Lung microvascular endothelial cell (primary cell): ENCODE measurements at places on chromosomes 11 and 22.

DNA sequence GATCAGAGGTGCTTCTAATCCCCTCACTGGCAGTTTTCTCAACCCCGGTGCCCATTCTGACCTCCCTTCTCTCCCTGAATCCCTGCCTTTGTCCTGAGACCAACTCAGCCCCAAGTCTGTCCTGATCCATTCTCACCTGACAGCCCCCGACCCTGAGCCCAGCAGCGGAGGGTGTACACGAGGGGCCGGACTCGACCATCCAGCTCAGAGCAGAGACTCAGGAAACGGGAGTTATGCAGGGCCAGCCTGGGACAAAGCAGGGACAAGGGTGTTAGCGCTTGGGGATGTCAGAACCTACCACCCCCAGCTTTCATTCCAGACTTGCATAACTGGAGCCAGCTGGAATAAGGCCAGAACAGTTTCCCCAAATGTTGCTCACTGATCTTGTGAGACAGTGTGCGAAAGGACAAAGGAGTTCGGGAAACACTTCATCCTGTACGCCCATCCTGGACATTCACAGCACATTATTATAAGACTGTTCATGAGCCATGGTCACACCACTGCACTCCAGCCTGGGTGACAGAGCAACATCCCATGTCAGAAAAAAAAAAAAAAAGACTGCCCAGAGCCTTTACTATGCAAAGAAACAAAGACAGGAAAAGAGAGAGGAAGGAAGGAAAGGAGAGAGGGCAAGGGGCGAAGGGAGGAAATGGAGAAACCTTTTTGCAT, 3.5 kb upstream of the EEF1G start:
- DNase-seq: peak; percentile 69

DNA sequence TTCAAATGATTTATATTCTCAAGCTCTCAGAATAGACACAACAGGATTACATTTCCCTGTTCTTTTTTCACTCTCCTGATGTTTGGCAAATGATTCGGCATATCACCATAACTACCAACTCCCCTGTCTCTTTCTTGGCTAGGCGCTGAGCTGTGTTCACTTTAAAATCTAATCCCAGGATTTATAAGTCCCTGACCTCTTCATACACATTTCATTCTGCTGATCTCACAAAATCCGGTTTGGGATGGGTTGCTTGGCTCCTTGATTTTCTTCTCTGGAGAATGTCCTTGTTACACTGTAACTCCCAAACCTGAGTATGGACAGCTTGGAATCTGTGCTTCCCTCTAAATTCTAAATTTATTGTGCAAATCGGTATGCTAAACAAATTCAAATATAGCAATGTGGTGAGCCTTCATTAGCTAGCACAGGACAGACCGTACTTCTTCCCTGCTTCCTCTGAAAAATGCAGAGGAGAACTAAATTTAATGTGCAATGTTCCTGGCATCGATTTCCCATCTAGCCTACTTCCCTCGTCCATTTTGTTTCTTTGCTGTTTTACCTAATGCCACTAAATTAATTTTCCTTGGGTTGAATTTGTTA, 858.5 kb upstream of the FAT3 start:
- DNase-seq: no peak

- DNase-seq: no peak
Measured at GRCh38 chr11:117290809-117291396, at the start of gene BACE1-AS. BACE1-AS (plus strand) TSS chr11:117291346.

DNA sequence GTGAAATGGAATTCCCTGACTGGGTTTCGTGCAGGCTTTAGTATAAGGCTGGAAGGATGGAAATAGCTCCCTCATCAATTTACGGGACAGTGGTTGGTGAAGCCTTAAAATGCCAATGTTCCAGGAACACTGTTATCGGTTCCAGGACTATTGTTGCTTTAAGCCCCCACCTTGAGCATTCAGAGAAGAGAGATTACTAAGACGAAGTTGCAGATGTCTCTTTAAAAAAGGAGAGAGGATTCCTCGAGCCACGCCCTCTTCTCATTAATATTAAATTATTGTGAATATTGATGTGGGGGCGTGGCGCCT, 195 bp upstream of the CREB3L1 start:
- no peak for DNase-seq

DNA sequence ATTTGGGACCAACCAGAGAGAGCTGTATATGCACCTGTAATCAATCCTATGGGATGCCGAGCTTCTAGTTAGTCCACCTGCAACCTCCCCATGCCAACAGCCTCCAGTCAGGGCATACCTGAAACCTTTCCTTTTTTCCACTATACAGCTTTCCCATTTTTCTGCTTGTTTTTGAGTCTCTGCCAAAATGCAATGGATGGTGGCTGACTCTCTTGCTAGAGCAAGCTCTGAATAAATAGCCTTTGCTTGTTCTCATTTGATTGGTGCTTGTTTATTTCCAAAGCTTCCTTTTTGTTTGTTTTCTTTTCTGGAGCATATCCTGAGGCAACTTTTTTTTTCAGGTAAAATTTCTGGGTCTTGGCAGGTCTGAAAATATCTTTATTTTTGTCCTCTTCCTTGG, 58.0 kb upstream of the PLET1 start:
- DNase-seq: peak; percentile 29

DNA sequence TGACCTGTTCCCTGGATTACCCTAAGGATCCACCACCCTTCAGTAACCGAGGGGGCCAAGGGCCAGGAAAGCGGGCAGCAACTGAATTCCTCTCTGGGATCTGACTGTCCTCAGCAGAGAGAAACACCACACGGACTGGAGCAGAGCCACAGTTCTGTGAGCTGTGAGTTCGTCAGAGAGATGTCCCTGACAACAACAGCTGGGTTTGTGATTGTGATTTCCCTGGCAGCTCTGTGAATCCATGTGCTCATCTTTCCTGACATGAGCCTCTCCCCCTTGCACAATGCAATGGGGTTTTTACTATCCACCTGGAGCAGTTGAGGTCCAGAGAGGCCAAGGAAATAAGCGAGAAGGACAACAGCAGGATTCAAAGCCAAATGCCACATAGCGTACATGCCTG, 69.4 kb upstream of the AMPD3 start:
- peak; percentile 59 for DNase-seq

DNA sequence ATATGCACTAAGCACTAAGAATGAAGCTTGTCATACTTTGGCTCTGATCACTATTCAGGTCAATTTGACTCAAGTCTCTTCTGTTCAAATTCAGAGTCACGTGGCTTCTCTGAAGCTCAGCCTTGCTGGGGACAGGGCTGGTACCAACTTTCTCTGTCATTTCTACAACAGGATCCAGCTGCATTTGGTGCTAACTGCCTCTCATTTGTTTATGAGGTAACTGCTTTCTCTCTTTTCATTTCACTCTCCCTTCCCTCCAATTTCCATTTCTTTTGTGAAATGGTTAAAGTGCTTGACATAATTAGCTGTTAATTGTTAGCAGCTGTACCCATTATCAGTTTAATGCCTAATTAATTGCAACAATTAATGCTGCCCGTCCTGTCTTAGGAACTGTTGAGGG, 259.7 kb upstream of the PLET1 start:
- no peak for DNase-seq

DNA sequence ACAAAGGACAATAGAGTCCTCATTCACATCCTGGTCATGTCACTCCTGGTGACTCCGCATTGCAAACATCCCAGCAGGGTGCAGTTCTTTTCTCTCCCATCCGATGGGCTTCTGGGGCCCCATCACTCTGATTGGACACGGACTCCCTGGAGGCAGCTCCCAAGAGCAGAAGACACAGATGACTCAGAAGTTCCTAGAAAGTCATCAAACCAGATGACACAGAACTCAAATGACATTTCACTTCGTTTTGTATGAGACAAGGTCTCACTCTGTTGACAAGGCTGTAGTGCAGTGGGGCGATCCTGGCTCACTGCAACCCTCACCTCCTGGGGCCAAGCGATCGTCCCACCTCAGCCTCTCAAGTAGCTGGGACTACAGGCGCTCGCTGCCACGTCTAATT, 33.2 kb downstream of the ZNF195 start:
- no peak for DNase-seq

- no peak for DNase-seq
Measured at GRCh38 chr11:120613264-120614226, 102.0 kb downstream of the GRIK4 start.

DNA sequence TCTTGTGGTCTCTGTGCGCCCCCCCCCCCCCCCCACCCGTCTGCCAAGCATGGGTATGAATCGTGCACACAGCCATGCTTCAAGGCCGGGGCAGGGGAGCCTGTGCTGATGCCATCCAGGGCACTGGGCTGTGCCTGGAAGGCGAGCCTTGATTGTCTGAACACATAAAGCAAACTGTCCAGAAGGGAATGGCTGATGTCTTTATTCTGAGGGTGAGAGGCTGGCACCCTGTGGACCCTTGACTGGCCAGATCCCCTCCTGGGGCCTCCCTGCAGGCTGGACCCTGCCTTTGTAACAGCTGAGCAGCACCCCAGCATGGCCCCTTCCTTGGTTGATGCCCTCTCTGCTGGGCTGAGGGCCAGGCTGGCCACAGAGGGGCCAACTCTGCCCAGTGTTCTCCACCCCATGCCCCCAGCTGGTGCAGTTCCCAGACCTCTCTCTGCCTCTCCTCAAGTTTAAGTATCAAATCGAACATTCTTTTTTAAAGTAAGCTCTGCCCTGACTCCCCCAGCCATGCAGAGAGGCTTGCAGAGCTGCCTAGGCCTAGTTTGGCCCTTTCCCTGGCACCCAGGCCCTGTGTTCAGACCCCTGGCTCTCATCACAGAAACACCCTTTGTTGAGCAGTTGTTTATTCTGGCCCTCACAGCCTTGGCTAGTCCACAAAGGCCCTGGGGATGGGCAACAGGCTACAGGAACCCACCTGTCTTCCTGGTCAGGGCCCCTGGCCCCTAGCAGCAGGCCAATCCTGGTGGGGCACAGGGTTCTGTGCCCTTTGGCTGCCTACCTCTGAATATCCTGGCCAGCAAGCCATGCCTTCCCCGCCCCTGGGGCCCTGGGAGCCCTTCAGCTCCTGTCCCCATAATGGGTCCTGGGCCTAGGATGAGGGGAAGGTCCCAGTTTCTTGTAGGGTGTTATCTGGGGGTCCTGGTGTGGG, 3.9 kb upstream of the RANBP1 start:
- no peak for DNase-seq
